ENCODE measurements at places on chromosomes 7 and 10.

DNA sequence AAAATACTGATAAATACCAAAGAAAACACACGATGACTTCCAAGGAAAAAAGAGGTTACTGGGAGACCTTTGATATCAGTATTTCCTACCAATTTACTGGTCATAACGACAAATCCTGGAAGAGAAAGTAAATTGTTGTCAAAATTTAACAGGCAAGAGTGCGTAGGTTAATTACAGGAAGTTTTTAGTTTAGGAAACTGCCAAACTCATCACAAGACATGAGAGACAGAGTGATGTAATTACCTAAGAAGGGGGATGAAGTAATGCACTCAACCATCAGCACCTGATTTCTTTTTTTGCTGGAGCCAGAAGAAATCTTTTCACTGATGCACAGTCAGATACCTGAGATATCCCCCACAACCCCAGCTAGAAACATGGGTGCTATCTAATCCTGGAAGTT is 16.8 kb downstream of the MACC1 start:
- no peak for DNase-seq

DNA sequence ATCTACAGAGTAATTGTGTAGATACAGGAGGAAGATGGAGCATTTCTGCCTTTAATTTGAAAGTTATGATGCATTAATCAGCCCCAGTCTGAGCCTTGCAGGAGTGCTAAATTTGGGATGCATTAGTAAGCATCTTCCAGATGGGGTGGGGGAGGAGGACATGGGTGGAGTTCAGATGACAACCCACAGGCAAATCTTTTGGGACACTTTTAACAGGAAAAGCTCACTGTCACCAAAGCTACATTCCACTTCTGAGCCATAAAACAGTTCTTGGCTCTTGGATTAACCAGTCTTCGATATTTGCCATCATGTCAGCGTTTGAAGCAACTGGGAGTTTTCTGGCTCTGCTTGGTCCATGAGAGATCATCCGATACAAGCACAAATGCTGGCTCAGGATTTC is 121.1 kb downstream of the CXCL12 start:
- DNase-seq: no peak

DNA sequence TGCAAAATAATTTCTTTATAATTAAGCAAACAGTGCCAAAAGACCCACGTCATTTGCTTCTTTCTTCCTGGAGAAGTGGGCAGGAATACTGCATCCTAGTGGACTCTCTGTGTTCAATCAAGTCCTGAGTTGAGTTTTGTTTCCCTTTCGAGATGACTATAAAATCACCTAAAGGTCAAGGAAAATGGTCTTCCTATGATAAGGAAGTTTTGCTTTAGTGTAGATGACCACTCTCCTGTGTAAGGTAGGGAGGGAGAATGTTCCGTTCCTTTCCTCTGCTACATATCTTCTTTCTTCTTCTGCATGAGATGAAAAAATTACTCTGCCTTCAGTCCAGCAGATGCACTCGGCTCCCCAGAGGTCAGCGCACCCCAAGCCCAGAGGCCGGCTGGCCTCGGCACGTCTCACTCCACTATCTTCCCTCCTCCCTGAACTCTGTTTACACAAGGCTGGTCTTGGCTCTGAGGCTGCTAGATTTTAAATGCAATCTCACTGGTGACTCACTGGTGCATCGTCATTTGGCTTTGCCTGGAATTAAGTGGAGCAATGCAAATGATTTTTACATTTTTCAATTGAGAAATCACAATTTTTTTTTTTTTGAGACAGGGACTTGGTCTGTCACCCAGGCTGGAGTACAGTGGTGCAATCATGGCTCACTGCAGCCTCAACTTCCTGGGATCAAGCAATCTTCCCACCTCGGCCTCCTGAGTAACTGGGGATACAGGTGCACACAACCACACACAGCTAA is 18.6 kb upstream of the VDAC2 start:
- no peak for DNase-seq

DNA sequence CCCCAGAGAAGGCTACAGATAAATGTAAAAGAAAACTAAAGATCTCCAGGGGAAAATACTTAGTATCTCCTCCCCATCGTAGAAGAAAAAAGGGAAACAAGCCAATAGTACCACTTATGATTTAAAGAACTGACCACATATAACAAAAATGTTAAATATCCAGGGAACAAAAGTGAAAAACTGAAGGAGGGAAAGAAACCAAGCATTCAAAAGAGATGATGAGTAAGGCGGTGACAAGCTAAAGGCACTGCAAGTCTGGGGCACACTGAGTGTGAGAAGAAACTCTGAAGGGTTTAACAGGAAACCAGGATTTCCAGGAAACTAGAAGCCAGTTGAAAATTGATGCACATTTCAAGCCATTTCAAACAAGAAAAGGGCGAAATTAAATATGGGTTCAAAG is 226.3 kb downstream of the AHR start:
- DNase-seq: no peak

- no peak for DNase-seq
These were observed 59.5 kb upstream of the PRPS1L1 start for GRCh38 chr7:18087026-18087686.

- DNase-seq: no peak
These were observed 370.0 kb upstream of the AUTS2 start for GRCh38 chr7:69228212-69228811.

- DNase-seq: peak; percentile 44
These were observed 73.1 kb upstream of the UCN3 start for GRCh38 chr10:5291501-5292195.

- DNase-seq: no peak
These were observed 318.6 kb upstream of the PHF14 start for GRCh38 chr7:10655031-10655430.

DNA sequence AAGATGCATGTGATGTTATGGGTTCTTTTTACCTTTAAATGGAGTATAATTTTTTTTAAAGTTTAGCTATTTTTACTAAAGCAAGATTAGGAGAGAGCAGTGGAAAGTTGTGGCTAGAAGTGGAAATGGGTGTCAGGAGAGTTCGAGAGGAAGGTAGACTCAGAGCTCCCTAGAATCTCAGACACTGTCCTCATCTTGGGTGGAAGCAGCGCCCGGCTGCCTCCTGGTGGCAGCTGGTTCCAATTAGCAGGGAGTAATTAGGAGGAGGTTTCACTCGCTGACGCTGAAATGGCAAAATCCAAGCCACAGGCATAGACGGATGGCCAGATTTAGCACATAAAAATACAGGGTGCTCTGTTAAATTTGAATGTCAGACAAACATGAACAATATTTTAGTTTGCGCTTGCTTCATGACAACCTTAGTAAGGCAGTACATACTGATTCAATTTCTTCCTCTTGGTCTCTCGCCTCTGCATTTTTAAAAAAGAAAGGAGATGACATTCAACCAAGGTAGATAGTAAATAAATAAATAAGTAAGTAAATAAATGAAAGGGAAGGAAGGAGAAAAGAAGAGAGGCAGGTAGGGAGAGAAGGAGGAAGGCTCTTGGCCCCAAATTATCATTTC is 58.5 kb downstream of the LGI1 start:
- DNase-seq: no peak

DNA sequence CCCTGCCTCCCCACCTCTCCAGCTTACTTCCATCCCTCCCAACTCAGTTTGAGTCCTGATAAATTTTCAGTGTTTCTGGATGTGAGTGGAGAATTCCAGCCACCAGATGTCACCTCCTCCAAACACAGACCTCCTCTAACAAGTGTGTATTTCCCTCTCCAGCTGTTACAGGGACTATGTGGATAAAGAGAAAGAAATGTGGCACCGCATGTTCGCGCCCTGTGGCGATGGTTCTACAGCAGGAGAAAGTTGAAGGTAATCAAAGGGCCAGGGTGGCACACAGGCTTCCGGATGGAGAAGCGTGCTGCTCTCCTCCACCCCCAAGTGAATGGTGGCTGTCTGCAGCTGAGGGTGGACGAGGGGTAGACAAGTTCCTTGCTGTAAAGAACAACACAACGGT is 14.7 kb downstream of the FKBP6 start:
- no peak for DNase-seq

GRCh38 chr7:1737523-1737922 is 67.4 kb downstream of the ELFN1 start:
- DNase-seq: no peak

DNA sequence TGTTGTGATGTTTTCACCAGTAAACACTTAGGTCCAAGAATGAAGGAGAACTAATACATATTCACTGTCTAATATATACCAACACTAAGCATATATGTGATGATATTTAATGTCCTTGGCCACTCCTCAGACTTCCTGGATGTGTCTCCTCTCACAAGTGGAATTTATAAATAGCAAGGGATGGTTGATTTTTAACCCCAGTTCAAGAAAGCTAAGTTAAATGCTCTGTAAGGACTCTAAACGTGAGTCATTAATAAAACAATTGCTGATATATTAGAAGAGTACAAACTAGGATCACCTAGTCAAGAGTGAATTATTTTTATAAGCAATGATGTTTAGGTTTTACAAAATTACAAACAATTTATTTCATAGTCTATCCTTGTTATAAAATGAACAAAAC is 355.9 kb upstream of the TMEM229A start:
- DNase-seq: no peak

DNA sequence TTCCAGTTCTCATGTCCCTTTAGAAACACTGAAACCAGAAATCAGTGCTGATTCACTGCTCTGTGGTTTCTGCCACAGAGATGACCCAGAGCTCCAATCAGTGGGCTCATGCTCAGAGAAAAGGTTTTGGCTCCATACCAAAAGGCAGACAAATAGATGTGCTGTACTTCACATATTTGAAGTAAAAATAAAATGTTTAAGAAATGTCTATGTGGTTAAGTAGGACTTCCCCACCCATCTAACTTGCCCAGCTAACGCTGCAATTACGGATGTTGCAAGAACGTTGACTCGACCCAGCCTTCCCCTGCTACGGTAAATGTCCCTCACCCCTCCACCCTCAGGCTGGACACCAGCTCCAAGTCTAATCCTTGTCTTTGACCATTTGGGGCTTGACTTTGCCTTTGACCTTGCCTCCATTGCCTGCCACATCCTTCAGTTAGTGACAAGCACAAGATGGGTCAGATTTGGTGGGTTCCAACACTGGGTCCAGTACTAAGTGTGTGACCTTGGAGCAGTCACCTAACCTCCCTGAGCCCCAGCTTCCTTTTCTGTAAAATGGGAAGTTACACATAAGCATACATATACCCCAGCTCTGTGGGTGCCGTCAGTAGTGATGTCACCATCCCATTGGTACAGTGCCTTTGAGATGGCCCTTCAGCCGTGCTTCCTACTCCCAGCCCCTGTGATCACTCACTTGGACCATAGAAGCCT is 95.8 kb downstream of the CHST15 start:
- DNase-seq: peak; percentile 43

- no peak for DNase-seq
These were observed 13.9 kb downstream of the CUBN start for GRCh38 chr10:17115683-17116082.

- DNase-seq: no peak
These were observed 51.2 kb downstream of the PDK4 start for GRCh38 chr7:95545007-95545615.

DNA sequence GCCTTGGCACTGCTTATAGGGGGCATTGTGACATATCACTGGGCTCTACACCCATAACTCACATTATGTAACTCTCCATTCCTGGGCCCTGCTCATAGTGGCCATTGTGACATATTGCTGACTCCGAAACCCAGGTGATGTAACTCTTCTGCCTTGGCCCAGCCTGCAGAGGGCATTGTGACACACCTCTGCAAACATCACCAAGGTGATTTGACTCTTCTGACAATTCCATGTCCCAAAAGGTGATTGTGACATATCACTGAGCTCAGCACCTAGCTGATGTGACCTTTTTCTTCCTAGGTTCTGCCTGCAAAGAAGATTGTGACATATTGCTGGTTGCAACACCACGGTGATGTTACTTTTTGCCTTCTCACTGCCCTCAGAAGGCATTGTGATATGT is 36.5 kb upstream of the ZNF680 start:
- no peak for DNase-seq

DNA sequence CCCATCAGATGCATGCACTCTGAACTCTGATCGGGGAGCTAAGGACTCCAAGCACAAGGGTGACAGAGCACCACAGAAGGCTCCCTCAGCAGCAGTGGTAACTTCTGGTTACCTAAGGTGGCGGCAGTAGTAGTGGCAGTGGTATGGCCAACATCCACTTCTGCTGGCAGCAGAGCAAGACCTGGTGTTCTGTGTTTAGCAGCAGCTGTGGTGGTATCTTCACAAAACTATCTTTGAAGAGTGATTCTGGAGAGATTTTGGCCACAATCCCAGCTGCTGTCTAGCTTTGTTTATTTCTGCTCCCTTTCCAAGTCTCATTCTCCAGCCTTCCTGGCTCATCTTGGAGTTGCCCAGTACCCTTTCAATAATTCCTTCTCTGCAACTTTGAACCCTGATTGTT is 102.4 kb upstream of the LRGUK start:
- DNase-seq: no peak

- DNase-seq: no peak
These were observed 45.9 kb downstream of the SVIL start for GRCh38 chr10:29588629-29589421.

GRCh38 chr7:29145553-29146056 is 732 bp downstream of the CPVL start:
- DNase-seq: no peak

GRCh38 chr7:48786951-48787350 is 137.4 kb upstream of the CDC14C start:
- DNase-seq: no peak

- no peak for DNase-seq
These were observed 523 bp upstream of the CDH23 start for GRCh38 chr10:71396084-71396710.

DNA sequence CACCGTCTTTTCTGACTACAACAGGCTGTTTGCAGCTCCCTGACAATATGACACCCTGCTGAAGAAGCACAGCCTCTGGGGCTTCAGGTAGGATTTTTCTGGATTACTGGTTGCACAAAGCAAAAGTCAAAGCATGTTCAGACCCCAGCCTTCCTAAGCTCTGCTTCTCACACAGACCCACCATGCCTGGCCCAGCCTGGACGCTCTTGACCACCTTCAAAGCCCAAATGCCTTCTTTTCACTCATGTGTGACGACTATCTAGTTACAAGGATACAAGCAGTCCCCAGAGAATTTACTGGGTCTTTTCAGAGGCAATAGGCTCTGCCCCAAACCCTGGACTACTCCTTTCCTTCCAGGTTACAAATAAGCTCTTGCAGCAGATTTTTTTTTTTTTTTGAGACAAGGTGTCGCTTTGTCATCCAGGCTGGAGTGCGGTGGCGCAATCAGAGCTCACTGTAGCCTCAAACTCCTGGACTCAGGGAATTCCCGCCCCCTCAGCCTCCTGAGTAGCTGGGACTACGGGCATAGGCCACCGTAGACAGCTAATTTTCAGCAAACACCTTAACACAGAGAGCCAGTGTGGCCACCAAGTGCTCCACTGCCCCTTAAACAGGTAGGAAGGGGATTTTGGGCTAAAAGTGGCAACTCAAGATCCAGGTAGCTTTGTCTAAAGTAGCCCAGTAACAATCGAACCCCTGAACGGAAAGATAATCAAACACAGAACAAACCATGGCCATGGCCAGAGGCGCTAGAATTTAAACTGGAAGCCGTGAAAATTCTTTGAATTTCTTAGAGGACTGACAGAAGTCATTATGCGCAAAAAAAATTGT is 16.2 kb downstream of the SVIL start:
- DNase-seq: peak; percentile 4

DNA sequence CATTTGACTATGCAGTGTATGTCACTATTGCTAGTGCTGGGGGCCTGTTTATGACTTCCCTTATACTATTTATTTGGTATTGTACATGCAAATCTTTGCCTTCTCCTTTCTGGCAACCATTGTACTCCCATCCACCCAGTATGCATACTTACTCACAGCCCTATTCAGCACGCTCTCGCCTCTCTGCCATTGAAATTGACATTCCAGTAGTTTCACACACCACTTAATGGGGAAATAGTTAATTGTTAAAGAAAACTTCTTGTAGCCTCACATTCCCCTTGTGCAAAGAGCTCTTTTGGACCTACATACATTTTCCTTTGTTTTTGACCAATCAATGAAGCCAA is 9.9 kb downstream of the CLDN12 start:
- DNase-seq: no peak

Measured in NK-92 treated with Interleukin-12 subunit alpha and Interleukin-12 subunit beta, amount 100 ng/mL, for 24 hours (cell line).